ENCODE measurements at places on chromosomes 4 and X. TPM values are rescaled to one million over a fixed set of nuclear protein-coding genes. Genes with fewer than 3 reads are reported as not detected.

The GPR82 gene
- total RNA-seq = not detected

The IL2 gene
- total RNA-seq = not detected

The APBB2 gene
- 8.0 TPM for total RNA-seq

The DGKK gene
- total RNA-seq = not detected

The SSX2B gene
- total RNA-seq = not detected

The DRD5 gene
- not detected for total RNA-seq

The ITIH6 gene
- not detected for total RNA-seq

The DCAF12L2 gene
- 0.18 TPM for total RNA-seq
